Foreskin fibroblast (primary cell): ENCODE measurements at places on chromosomes 3 and 15.

DNA sequence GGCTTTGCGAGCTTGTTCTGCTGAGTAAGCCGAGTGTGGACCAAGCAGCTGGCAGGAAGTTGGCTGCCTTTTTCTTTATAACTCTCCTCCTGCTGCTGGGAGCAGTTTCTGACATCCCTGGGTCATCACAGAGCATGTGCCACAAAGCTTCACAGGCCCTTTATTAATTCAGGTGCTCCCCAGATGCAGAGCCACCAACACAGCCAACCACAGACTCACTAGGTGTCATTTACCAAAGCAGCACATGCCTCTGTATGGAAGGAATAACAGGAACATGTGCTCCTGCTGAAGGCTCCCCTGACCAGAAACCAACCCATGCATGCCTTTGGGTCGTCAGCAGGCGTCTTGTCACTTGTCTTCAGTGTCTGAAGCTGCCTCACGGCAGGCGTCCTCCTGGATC, 152.5 kb downstream of the ADAMTS17 start:
- no peak for DNase-seq

- DNase-seq = no peak
These were observed 405.7 kb downstream of the LSAMP start for GRCh38 chr3:116039651-116039985.

DNA sequence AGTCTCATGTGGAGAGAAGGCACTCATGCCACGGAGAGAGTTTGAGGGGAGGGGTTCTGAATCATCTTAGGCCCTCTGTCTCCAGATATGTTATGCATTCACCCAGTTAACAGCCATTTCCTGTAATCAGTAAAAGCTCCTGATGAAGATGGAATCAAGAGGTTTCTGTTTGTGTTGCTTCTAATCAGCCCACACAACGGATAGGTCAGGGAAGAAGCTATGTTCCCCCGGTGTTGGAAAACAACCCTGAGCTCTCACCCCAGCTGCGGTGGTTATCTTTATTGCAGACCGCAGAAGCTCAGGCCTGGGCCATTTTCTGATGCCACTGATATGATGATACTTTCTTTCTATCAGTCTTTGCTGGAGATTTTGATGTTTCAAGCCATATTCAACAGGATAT, 338.5 kb upstream of the ONECUT1 start:
- no peak for DNase-seq

DNA sequence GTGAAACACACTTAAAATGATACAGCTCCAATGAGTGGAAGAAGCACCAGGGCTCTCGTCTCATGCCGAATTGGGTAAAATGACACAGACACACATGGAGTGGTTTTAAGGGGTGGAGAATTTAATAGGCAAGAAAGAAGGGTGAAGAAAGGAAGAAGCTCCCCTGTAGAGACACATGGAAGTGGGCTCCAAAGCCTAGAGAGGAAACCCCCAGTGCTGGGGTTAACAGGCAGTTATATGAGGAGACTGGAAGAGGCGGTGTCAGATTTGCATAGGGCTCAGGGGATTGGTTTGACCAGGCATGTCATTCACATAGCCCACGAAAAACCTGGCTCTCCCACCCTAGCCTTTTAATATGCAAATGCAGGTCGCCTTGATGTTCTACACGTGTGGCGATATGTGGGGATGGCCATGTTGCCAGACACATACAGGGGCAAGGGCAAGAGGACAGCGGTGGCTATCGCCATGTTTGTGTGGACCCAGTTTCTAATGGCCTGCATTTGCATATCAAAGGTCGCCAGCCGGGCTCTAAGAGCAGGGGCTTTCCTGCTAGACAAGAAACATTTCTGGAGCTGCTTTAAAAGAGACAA, 1.9 kb upstream of the DPH6 start:
- no peak for DNase-seq

DNA sequence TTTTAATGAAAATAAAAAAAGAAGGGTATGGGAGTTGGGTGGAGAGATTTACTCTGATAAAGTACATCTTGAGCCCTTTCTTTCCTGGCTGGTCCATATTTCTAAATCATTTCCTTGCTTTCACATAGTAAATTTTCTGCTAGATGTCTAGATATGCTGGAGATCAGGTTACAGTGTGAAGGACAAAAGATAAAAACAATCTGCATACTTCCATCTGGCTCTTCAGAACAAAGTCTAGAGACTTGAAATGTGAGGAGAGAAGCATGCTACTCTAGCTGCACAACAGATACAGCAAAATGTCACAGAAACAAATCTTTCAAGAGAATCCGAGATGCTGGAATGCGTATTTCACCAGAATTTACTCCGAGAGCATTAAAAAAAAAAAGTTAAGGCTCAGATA, 42.2 kb downstream of the FOXP1 start:
- peak; percentile 40 for DNase-seq

DNA sequence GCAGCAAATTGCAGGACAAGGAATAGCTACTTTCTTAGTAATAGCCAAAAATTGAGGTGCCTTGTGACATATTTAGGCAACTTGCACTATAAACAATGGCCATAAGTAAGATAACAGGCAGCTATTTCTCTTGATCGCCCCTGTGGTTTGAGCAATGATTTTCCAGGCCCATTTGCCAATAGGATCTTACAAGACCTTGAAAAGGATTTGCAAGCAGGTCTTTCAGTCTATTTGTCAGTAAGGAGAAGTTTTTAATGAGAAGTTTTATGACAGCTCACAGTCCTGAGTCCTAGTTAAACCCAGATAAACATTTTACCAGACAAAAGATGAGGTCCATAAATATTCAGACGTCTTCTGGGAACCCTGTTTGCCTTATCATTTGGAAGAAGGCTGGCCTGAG, 645.5 kb downstream of the RBMS3 start:
- DNase-seq = no peak

- DNase-seq = no peak
These were observed 13.9 kb downstream of the PRR23E start for GRCh38 chr3:127206611-127207516.

DNA sequence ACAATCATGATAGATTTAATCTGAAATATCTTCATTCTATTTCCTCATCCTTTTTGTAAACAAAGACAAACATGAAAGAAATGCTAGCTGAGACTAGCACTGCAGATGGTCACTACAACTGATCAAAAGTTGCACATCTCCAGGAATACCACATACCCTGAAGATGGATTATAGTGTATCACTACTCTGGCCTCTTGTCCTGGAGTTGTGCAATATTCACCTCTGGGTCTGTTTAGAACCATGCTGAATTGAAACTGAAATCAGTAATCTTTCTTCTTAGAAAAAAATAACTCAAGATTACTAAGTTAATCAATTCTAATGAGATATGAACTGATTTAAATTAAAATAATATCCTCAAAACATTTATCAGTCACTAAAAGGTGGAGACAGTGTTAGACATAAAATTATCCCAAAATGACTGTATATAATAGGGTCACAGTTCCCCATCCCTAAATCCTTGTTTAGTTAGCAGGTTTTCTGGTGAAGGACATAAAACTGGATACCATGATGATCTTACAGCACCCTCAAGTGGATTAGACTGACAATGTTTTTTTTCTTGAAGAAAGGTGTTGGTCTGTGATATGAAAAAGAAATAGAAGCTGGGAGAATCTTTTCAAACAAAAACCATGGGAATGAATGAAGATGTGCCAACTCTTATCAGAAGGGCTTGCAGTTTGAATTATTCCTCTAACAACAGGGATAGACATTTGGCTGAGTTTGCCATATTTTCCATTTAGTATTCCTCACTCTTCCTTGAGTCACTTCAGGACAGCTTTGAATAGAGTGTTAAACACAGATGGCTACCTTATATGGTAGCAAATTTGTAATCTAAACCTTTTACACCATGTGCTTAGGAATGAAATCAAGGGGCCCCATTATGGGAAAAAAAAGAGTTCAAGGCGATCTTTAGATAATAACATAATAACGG, 7.1 kb upstream of the TTC14 start:
- DNase-seq = peak; percentile 3

GRCh38 chr3:114451051-114451451, 157.2 kb downstream of the TIGIT start:
- no peak for DNase-seq

DNA sequence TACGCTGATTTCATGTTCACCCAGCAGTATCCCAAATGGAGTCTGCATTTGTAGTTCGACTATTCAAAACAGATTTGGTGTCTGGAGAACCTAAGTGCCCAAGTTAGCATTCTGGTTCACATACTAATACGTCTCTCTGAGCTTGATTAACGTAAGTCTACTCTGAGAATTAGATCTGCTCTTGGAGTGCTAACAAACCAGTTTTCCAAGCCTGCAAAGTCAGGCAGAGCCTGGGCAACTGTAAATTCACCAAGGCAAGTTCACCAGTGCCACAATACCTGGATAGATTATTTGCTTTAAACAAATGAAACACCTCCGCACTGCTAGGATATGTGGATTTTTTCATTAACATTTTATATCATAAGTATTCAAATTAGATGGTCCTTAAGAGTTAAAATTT, 912.6 kb downstream of the ROBO1 start:
- DNase-seq = no peak

- DNase-seq = no peak
These were observed 32.4 kb upstream of the PDZRN3 start for GRCh38 chr3:73657186-73657585.

GRCh38 chr3:29072611-29073010, 208.3 kb upstream of the RBMS3 start:
- peak; percentile 61 for DNase-seq

- no peak for DNase-seq
These were observed 76.0 kb downstream of the SSR3 start for GRCh38 chr3:156478891-156479290.

GRCh38 chr3:116019254-116019763, 396.0 kb downstream of the GAP43 start:
- no peak for DNase-seq

GRCh38 chr3:171459137-171459941, 866 bp downstream of the TNIK start:
- no peak for DNase-seq

GRCh38 chr3:193586526-193586925, 6.5 kb upstream of the OPA1 start:
- DNase-seq = no peak

DNA sequence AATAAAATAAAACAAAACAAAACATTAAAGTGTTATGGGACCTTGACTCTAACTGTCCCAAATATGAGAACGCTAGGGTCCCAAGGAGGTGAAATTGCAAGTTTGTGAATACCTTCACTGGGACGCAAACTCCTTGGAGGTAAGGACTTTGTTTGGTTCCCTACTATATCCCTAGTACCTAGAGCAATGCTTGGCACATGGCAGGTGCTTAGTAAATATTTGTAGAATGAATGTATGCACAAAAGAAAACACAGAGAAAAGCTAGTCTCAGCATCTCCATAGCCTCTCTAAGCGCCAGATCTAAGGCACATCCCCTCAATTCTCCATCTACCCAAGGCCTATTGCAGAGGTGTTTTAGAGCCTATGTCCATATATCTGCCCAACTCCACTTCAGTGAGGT, 30.5 kb downstream of the GPR176 start:
- DNase-seq = no peak

DNA sequence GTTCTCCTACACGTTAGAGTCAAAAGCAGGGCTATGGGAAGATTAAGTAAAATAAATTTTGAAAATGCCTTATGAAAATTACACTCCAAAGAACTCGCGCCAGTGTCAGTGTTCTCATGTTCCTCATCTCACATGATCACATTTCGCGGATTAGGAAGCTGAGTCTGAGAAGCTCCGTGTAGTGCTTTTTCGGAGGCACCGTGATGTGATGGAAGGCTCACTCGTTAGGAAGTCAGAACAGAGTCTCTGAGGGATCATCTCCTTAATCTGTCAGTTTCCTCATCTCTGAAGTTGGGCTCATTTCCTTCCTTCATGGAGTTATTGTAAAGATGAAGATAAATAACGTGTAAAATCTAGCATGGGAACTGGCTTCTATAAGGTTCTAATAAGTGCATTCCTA, 3.2 kb downstream of the ADIPOQ start:
- DNase-seq = no peak

DNA sequence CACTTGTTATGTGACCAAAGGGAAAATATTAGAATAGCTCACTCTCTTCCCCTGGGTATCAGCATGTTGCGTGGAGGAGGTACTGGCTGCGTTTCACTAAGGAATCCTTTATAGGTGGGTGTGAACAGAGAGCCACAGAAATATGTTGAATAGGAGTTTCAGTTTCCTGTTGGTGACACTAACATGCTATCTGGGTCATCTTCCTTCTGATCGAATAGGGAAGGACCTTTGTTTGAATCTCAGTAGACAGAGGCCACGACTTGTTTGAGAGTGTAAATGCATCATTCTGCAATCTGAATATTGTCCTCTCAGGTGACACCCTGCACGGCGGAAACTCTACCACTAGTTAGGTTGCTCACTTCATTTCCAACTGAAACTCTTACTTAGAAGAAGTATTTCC, 157.9 kb upstream of the SLC2A2 start:
- no peak for DNase-seq

- DNase-seq = no peak
These were observed 35.3 kb downstream of the KLF13 start for GRCh38 chr15:31361764-31362515.

GRCh38 chr15:81029414-81030300, 28.9 kb downstream of the TLNRD1 start:
- peak; percentile 53 for DNase-seq

DNA sequence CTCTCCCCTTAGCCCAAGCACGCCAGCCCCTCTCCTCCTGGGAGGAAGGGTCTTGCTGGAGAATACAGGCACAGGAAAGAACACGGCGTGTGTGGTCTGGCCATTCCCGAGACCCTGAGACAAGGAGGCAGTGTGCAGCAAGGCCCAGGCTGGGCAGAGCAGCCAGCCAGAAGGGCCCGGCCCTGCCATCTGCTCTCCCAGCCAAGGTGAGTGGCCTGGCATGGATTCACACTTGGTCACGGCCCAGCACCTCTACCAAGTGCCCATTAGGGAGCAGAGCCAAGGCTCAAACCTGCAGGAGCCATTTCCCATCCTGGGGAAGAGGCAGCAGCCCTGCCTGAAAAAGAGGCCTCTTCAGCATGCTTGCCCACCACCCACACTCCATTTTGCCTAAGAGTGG, 28.6 kb downstream of the MEGF11 start:
- no peak for DNase-seq

- DNase-seq = no peak
These were observed 32.6 kb downstream of the ONECUT1 start for GRCh38 chr15:52757496-52757895.
